Activated CD4-positive, alpha-beta T cell treated with anti-CD3 and anti-CD28 coated beads, Interleukin-2, amount 10 ng/mL, durations not matched to agents 7 days and 5 days (primary cell): ENCODE measurements at places on chromosomes 2 and 18. TPM values are rescaled to one million over a fixed set of nuclear protein-coding genes. Genes with fewer than 3 reads are reported as not detected.

The G6PC2 gene
- not detected for total RNA-seq

The XDH gene
- 0.17 TPM for total RNA-seq

The SNORC gene
- total RNA-seq = 0.97 TPM

DNA sequence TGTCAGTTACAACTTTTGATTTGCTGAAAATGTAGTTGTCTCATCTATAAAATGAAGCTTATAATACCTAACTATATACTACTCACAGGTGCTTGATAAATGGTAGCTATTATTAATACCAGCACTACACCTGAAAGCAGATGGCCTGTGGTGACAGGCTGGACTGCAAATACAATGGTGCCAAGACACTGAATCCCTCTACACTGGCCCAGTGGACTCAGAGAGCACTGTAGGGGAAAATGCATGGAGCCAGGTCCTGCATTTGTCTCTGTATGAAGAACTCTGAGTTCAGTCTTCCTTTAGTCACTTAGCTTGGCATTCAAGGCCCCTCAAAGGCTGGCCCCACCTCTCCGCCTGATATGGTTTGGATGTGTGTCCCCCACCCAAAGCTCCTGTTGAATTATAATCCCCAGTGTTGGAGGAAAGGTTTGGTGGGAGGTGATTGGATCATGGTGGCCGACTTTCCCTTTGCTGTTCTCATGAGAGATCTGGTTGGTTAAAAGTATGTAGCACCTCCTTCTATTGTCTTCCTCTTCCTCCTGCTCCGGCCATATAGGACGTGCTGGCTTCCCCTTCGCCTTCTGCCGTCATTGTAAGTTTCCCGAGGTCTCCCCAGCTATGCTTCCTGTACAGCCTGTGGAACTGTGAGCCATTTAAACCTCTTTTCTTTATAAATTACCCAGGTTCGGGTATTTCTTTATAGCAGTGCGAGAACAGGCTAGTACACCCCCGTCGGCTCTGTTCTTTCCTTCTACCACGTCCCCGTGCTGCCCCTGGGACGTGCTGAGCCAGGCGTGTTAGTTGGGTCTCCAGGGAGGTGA is 11.1 kb upstream of the NTSR2 start:
- no peak overlapping the region for H3K27ac ChIP-seq
- H3K4me1 ChIP-seq = peaks cover 5% of the 10 kb centered on the region
- H3K27me3 ChIP-seq = peaks cover 27% of the 10 kb centered on the region
- no peak overlapping the region for H3K4me3 ChIP-seq
- no peak for DNase-seq

GRCh38 chr2:105797298-105797819 is 52.6 kb downstream of the NCK2 start:
- DNase-seq = peak; percentile 65
- peaks cover 92% of the 10 kb centered on the region for H3K4me1 ChIP-seq
- peaks cover 45% of the 10 kb centered on the region for H3K36me3 ChIP-seq
- no peaks in the 10 kb centered on the region for H3K27me3 ChIP-seq
- H3K27ac ChIP-seq = peak overlapping the region; percentile 93

DNA sequence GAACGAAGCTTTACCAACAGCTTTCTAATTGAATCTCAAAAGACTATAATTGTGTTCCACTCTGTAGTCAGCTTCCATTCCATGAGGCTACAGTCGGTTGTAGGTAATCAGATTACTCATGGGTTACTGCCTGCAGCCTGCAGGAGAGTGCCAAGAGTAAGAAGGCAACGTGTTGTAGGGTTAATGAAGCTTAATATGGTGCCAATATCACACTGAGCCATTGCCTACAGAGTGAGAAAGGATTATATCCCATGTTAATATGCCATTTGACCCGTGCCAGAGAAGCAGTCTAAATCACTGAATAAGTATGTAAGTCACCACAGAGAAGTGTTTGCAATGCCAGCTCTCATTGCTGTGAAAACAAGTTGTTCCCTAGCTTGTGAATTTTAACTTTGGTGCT is 734.5 kb upstream of the ACVR2A start:
- H3K27me3 ChIP-seq = peaks cover 6% of the 10 kb centered on the region
- no peak overlapping the region for H3K4me3 ChIP-seq
- H3K36me3 ChIP-seq = no peaks in the 10 kb centered on the region
- H3K27ac ChIP-seq = no peak overlapping the region
- no peak for DNase-seq
- no peaks in the 10 kb centered on the region for H3K4me1 ChIP-seq

DNA sequence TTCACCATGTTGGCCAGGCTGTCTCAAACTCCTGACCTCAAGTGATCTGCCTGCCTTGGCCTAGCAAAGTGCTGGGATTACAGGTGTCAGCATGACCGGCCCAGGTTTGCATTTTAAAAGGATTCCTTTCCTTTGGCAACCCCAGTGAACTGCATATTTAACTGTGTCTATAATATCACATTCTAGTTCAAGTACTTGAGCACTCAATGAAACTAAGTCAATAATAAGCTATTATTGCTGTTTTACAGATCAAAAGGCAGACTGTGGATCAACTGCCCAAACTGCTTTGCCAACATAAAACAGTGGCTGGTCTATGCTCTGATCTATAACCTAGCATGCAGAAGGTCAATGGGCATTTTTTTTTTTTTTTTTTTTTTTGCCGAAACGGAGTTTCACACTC is 144.5 kb downstream of the USP34 start:
- peaks cover 38% of the 10 kb centered on the region for H3K36me3 ChIP-seq
- no peak overlapping the region for H3K4me3 ChIP-seq
- peak overlapping the region; percentile 13 for H3K27ac ChIP-seq
- peaks cover 25% of the 10 kb centered on the region for H3K4me1 ChIP-seq
- no peaks in the 10 kb centered on the region for H3K27me3 ChIP-seq

GRCh38 chr2:9174771-9175437 is 31.7 kb upstream of the ASAP2 start:
- no peak overlapping the region for H3K27ac ChIP-seq
- peaks cover 14% of the 10 kb centered on the region for H3K27me3 ChIP-seq
- no peaks in the 10 kb centered on the region for H3K4me1 ChIP-seq
- no peak for DNase-seq
